Umbilical cord (tissue), 2 donors: ENCODE measurements at places on chromosomes 3 and 15. TPM values are rescaled to one million over a fixed set of nuclear protein-coding genes. Genes with fewer than 3 reads are reported as not detected.
A peak's percentile ranks its signal among the peaks of the same experiment; 100 is the strongest.

CD96 gene
- total RNA-seq, result 1.4 TPM

DNA sequence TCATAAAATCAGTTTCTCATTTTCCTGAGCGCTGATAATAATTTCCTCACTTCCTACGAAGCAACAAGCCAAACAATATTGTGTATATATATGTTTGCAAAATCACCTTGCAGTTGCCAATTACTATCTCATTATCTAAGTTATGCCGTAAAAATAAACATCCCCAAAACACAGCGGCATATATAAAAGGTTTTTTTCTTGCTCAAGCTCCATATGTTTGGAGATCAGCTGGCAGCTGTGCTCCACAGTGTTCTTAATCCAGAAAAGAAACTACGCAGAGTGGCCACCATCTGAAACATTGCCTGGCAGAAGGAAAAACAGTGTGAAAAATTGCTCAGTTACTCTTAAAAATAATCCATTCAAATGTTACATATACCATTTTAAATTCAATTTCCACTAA is 951.4 kb downstream of the PLOD2 start:
- peak; percentile 10 for DNase-seq

GRCh38 chr3:11651900-11652299 is 8.2 kb upstream of the VGLL4 start:
- peak; percentile 66 for DNase-seq

DNA sequence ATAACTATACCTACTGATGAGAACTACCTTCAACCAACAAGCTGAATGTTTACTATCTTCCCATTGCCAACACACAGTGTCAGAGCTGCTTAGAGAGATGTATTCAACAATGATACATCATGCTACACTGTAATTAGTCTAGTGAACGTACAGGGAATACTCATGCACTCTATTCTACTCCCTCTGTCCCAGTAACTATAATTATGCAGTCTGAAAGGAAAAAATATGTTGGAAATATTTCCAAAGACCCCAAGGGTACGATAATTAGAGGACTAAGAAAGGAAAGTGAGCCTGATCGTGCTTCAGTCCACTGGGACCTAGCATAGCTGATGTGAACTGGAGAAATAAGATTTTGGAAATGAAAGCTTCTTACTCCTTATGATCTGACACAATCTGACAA is 36.9 kb upstream of the FSIP1 start:
- no peak for DNase-seq
